ENCODE measurements at places on chromosomes 3 and 15. TPM values are rescaled to one million over a fixed set of nuclear protein-coding genes. Genes with fewer than 3 reads are reported as not detected.

SQOR gene
- 7.3 TPM for total RNA-seq

CAMK2N2 gene
- not detected for total RNA-seq

CPN2 gene
- not detected for total RNA-seq

CX3CR1 gene
- 0.08 TPM for total RNA-seq

EXD1 gene
- total RNA-seq: not detected

USP50 gene
- total RNA-seq: not detected

MST1R gene
- 3.1 TPM for total RNA-seq

THSD4 gene
- 2.6 TPM for total RNA-seq

P3H2 gene
- 8.1 TPM for total RNA-seq

POTEB gene
- total RNA-seq: not detected

ANAPC13 gene
- 54.6 TPM for total RNA-seq

LDHAL6B gene
- total RNA-seq: not detected

KNG1 gene
- total RNA-seq: not detected

SEMA3F gene
- 12.4 TPM for total RNA-seq

TOPBP1 gene
- total RNA-seq: 32.3 TPM

FAIM gene
- total RNA-seq: 4.0 TPM

EPHA3 gene
- 0.78 TPM for total RNA-seq

CELSR3 gene
- total RNA-seq: 5.0 TPM

EIF2B5 gene
- 30.5 TPM for total RNA-seq

GRAMD2A gene
- not detected for total RNA-seq

TBC1D21 gene
- total RNA-seq: not detected

DAPK2 gene
- total RNA-seq: 0.78 TPM

DNAH1 gene
- 0.96 TPM for total RNA-seq

GOLGA8Q gene
- 0.24 TPM for total RNA-seq
